Heart right ventricle (tissue), 16 donors: ENCODE measurements at places on chromosomes 2 and 18. TPM values are rescaled to one million over a fixed set of nuclear protein-coding genes. Genes with fewer than 3 reads are reported as not detected.

CAPN14 gene
- 0.23 TPM for total RNA-seq

GRCh38 chr2:119749477-119750012, 10.2 kb upstream of the PTPN4 start:
- no peak overlapping the region for H3K27ac ChIP-seq
- H3K27me3 ChIP-seq: no peaks in the 10 kb centered on the region
- no peak overlapping the region for H3K4me3 ChIP-seq
- H3K36me3 ChIP-seq: no peaks in the 10 kb centered on the region

GRCh38 chr2:144801766-144802165, 281.8 kb upstream of the ZEB2 start:
- no peaks in the 10 kb centered on the region for H3K36me3 ChIP-seq
- no peak overlapping the region for H3K27ac ChIP-seq
- H3K4me3 ChIP-seq: no peak overlapping the region
- DNase-seq: no peak

DNA sequence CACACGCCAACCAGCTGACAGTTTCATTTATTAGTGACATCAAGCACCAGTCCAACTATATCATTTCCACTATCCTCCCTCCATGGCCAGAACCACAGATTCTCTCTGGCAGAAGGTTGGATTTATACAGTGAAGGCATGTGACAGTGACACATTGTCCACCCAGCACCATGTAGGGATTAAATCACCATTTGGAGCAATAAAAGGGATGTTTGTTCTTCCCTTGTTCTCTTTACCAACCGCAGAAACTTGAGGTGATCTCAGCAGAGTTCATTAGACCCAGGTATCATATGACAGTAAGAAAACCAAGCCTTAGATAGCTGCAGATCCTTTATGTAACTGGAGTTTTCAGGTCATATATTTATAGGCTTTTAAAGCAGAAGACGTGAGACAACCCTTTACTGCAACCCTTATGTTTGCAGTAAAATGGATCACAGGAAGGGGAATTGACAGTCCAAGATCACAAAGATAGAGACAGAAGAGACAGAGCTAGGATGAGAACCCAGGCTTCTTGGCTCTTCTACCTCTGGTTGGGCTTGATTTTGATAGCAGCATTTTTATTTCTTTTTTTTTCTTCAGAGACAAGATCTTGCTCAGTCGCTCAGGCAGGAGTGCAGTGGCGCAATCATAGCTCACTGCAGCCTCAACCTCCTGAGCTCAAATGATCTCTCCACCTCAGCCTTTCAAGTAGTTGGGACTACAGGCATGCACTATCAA, 80.1 kb downstream of the XDH start:
- no peaks in the 10 kb centered on the region for H3K36me3 ChIP-seq
- no peak overlapping the region for H3K4me3 ChIP-seq
- no peaks in the 10 kb centered on the region for H3K27me3 ChIP-seq
- H3K27ac ChIP-seq: no peak overlapping the region

- H3K27me3 ChIP-seq: no peaks in the 10 kb centered on the region
- DNase-seq: no peak
- no peak overlapping the region for H3K27ac ChIP-seq
- H3K4me1 ChIP-seq: peaks cover 33% of the 10 kb centered on the region
- H3K36me3 ChIP-seq: no peaks in the 10 kb centered on the region
Measured at GRCh38 chr2:235613649-235614048, 119.8 kb downstream of the AGAP1 start.

GRCh38 chr2:10541775-10542432, 93.8 kb upstream of the ODC1 start:
- H3K27ac ChIP-seq: no peak overlapping the region
- no peak for DNase-seq
- no peaks in the 10 kb centered on the region for H3K4me1 ChIP-seq

DLGAP1 gene
- 0.39 TPM for total RNA-seq

DNA sequence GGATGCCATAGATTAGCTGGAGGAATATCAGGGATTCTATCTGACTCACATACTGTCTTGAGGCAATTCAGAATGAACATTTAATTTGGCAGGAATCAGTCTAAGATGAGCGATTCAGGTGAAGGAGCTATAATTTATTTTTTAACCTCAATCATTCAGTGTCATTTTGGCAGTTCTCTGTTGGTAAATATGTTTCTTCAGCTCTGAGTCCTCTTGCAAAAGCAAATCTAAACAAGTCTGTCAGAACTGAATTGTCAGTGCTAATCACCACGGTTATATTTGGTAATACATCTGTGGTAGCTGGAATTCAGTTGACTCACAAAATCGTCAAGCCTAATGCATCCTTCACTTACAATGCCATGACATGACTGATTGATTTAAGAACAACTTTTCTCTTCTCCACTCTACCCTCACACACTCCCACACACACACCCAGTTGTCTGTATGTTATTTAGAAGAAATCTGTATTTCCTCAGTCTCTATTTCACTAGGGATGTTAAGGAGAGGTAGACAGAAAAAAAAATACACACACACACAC, 516.6 kb upstream of the NXPH2 start:
- H3K27me3 ChIP-seq: no peaks in the 10 kb centered on the region
- H3K36me3 ChIP-seq: no peaks in the 10 kb centered on the region
- no peaks in the 10 kb centered on the region for H3K4me1 ChIP-seq
- no peak overlapping the region for H3K4me3 ChIP-seq
- DNase-seq: no peak

DNA sequence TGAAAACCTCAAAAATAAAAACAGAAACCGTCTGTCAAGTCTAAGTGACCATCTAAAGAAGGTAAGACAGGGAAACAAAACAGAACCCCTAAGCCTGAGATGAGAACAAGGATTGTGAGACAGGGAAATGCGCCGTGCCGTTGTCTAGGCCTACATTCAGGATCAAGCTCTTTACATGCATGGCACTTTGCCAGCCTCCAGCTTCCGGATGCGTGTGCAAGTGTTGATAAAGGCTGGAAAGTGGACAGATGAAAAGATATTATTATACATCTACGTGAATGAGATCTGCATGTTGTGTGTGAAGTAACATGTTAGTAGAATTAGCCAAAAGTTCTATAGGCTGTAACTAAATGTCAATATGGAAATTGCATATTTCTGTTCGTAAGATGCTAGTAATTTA, 28.6 kb upstream of the TMEM87B start:
- H3K4me3 ChIP-seq: no peak overlapping the region
- H3K27me3 ChIP-seq: no peaks in the 10 kb centered on the region
- no peaks in the 10 kb centered on the region for H3K4me1 ChIP-seq
- no peak overlapping the region for H3K27ac ChIP-seq
- H3K36me3 ChIP-seq: no peaks in the 10 kb centered on the region

MBOAT2 gene
- 30.1 TPM for total RNA-seq

DNA sequence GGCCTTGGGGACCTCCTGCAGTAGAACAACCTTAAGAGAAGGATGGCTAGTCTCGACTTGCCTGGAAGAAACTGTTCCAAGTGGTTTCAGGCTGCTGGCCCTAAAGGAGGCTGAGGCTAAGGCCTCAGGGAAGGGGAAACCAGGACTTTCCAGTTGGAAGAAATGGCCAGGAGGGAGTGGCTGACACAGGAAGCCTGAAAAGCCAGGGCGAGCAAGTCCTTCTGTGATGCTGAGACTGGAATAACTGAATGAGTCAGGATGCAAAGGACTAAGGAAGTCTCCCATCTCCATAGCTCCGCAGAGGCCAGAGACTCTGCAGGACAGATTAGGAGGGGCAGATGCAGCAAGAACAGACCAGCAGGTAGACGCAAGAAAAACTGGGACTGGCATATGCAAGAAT, 7.4 kb downstream of the HTRA2 start:
- peaks cover 33% of the 10 kb centered on the region for H3K36me3 ChIP-seq
- no peaks in the 10 kb centered on the region for H3K27me3 ChIP-seq
- H3K27ac ChIP-seq: no peak overlapping the region
- H3K4me1 ChIP-seq: peaks cover 7% of the 10 kb centered on the region
- DNase-seq: no peak

DNA sequence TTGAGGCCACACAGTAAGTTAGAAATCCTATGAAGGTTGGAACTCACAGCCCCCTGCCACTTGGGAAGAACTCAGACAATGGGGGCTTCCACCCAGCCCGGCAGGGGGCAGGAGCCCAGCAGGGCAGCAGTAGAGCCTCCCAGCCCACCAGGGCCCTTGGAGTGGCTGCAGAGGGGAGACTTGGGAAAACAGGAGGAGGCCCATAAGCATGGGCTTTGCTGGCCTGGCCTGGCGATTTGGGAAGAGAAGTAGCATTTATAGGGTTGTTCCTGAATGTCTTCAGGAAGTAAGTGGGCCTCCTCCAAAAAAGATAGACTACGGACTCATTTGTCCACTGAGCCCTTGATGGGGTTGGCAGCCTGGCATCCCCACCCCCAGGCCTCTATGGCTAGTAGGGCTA, 17.4 kb upstream of the FOSL2 start:
- no peaks in the 10 kb centered on the region for H3K4me1 ChIP-seq
- no peak for DNase-seq
- H3K27me3 ChIP-seq: no peaks in the 10 kb centered on the region
- no peak overlapping the region for H3K4me3 ChIP-seq
- no peaks in the 10 kb centered on the region for H3K36me3 ChIP-seq

GRCh38 chr2:229431327-229431954, 160.4 kb upstream of the PID1 start:
- H3K4me3 ChIP-seq: no peak overlapping the region
- no peak overlapping the region for H3K27ac ChIP-seq
- no peaks in the 10 kb centered on the region for H3K36me3 ChIP-seq
- peaks cover 12% of the 10 kb centered on the region for H3K4me1 ChIP-seq
- no peak for DNase-seq

- no peak for DNase-seq
- no peaks in the 10 kb centered on the region for H3K4me1 ChIP-seq
- no peaks in the 10 kb centered on the region for H3K27me3 ChIP-seq
- no peak overlapping the region for H3K4me3 ChIP-seq
- no peak overlapping the region for H3K27ac ChIP-seq
- H3K36me3 ChIP-seq: no peaks in the 10 kb centered on the region
Measured at GRCh38 chr18:68791801-68792200, 6.1 kb upstream of the CCDC102B start.

DNA sequence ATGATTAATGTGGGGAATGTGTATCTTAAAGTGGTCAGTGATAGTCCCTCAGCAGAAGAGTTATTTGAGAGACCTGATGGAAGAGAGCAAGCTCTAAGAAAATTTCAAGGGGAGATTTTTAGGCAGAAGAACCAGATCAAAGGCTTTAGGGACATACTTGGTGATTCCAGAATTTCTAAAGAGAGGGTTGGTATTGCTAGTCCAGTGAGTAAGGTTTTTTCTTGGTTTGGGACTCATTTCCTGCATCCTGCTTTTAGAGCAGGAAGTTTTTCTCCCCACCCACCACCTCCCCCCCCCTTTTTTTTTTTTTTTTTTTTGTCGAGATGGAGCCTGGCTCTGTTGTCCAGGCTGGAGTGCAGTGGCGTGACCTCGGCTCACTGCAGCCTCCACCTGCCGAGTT, 42.7 kb upstream of the DYSF start:
- H3K4me3 ChIP-seq: no peak overlapping the region
- DNase-seq: no peak
- no peak overlapping the region for H3K27ac ChIP-seq

LIMS2 gene
- total RNA-seq: 166 TPM

DNA sequence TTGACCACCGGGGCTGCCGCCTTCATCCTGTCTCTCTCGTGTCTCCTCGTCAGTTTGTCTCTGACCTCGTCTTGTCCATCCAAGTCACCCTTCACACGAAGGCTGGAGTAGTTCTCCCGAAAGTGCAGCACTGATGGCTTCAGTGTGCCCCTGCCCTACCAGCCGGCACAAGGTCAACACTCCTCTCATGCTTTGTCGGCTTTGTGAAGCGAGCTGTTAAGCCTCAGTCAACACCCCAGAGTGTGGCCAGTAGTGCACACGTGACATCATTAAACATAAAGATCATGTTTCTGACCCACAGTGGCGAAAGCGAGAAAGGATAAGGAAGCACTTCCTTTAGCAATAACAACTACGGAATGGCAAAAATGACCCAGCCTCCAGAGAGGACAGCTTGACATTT, 23.2 kb downstream of the ACKR3 start:
- H3K27ac ChIP-seq: no peak overlapping the region
- no peaks in the 10 kb centered on the region for H3K27me3 ChIP-seq
- H3K36me3 ChIP-seq: no peaks in the 10 kb centered on the region
- DNase-seq: peak; percentile 34
- no peak overlapping the region for H3K4me3 ChIP-seq
- peaks cover 12% of the 10 kb centered on the region for H3K4me1 ChIP-seq

DYSF gene
- 66.7 TPM for total RNA-seq

GRCh38 chr2:8857709-8858108, 20.3 kb upstream of the KIDINS220 start:
- no peaks in the 10 kb centered on the region for H3K36me3 ChIP-seq
- H3K27me3 ChIP-seq: no peaks in the 10 kb centered on the region
- DNase-seq: no peak
- no peak overlapping the region for H3K4me3 ChIP-seq
- peak overlapping the region; percentile 55 for H3K27ac ChIP-seq

SPDYA gene
- total RNA-seq: 0.30 TPM

CAD gene
- total RNA-seq: 8.8 TPM

TDRD15 gene
- total RNA-seq: not detected

GRCh38 chr18:10289951-10290637, 164.3 kb upstream of the APCDD1 start:
- no peak for DNase-seq
- H3K27ac ChIP-seq: no peak overlapping the region
- no peaks in the 10 kb centered on the region for H3K4me1 ChIP-seq
- H3K36me3 ChIP-seq: no peaks in the 10 kb centered on the region
- no peak overlapping the region for H3K4me3 ChIP-seq
- no peaks in the 10 kb centered on the region for H3K27me3 ChIP-seq

- peak; percentile 29 for DNase-seq
- H3K4me1 ChIP-seq: no peaks in the 10 kb centered on the region
- H3K4me3 ChIP-seq: no peak overlapping the region
- H3K27ac ChIP-seq: no peak overlapping the region
- H3K36me3 ChIP-seq: no peaks in the 10 kb centered on the region
- no peaks in the 10 kb centered on the region for H3K27me3 ChIP-seq
Measured at GRCh38 chr2:85390941-85391669, 19.1 kb downstream of the CAPG start.

- H3K4me1 ChIP-seq: no peaks in the 10 kb centered on the region
- H3K4me3 ChIP-seq: no peak overlapping the region
- H3K36me3 ChIP-seq: no peaks in the 10 kb centered on the region
- DNase-seq: peak; percentile 2
Measured at GRCh38 chr2:239722760-239723470, 302.2 kb downstream of the NDUFA10 start.

GRCh38 chr2:225662101-225662500, 262.6 kb downstream of the NYAP2 start:
- no peaks in the 10 kb centered on the region for H3K36me3 ChIP-seq
- no peak overlapping the region for H3K4me3 ChIP-seq
- no peak overlapping the region for H3K27ac ChIP-seq
- DNase-seq: no peak
- peaks cover 9% of the 10 kb centered on the region for H3K27me3 ChIP-seq
